ENCODE measurements at places on chromosomes 5 and 9.

- no peak for DNase-seq
These were observed 117.5 kb upstream of the OTULINL start for GRCh38 chr5:14464096-14464495.

GRCh38 chr9:138117101-138117750 is 239.6 kb downstream of the CACNA1B start:
- no peak for DNase-seq

DNA sequence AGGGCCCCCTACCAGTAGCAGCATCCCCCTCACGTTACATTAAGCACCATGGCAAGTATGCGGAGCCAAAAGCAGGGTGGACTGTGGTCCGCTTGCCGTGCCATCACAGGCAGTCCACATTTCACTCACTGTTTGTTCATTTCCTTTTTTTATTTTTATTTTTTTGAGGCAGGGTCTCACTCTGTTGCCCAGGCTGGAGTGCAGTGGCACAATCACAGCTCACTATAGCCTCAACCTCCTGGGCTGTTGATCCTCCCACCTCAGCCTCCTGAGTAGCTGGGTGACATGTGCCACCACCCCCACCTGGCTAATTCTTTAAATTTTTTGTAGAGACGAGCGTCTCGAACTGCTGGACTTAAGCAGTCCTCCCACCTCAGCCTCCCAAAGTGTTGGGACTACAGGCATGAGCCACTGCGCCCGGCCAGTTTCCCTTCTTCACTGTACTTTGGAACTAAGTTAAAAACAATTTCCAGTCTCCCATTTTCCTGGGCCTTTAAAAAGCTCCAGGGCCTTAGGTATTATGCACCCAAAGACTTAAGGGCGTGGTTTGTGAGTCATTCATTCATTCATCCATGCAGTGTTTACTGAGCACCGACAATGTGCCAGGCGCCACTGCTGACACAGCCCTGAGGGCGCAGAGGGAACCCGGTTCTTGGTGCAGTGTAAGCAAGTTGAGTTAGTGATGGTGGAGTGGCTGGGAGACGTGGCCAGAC is 19.9 kb downstream of the PRRX2 start:
- DNase-seq, result no peak

DNA sequence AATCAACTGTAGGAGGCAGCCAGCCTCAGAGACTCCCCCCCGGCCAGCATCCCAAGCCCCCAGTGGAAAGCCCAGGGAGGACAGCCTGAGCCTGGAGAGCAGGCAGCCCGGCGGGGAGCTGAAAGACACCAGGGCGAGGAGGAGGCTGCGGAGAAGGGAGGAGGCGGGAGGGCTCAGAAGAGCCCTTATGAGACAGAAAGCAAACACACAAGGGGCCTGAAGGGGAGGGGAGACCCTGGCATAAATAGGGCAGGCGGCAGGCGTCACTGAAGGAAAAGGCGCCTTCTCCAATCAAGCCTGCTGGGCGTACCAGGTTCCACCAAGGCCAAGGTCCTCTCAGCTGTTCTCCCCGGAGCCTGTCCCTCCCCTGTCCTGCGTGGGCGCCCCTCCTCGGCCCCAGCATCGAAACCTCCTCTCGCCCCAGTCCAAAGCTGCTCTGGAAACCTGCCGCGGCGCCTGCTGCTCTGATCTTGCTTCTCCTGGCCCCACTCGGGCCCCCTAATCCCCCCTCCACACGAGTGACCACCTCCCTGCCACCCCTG is 1.3 kb downstream of the SLC9A3 start:
- no peak for DNase-seq

GRCh38 chr5:5751498-5751897 is 329.0 kb downstream of the ICE1 start:
- DNase-seq, result no peak

DNA sequence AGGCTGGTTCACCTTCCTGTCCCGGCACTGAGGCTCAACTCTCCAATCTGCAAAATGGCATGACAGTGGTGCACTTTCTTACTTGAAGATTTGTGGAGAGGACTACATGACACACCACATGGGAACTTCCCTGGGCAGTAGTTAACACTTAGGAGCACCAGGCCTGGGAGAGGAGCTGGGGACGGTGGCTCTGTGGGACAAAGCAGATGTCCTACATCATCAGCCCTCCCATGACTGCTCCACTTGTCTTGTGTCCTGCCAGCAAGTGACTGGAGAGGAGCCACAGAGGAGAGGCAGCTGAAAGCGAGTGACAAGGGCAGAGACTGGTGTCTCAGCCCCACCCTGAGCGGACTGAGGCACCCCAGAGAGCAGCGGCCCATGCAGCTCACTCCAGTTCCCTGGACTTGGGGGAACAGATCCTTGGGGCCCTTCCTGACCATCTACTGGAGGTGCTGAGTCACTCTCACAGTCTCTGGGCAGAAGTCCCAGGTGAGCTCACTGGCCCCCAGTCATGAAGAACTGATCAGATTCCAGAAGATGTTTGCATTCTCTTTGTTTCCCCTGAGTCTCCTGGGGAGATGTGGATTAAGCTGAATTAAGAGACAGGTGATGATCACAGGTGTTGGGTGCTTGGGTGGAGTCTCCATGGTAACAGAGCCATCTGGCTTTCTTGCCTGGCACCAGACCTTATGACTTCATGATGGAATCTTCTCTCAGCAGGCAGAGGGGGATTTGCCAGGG is 13.2 kb upstream of the SLC25A48 start:
- no peak for DNase-seq

DNA sequence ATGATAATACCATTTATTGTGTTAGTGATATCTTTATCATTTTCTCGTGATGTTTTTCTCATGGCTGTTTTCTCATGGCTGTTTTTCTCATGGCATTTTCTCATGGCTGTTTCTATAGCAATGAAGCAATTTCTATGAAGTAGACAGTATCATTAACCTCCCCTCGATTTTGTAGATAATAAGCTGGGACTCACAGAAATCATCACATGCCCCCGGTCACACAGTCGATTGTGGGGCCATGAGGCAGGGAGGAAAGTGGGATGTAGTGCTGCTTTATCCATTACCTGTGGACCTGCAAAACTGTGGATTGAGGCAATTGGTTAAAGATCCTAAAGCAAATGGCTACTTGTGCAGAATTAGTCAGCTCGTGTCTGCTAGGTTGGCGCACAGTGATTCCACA is 47.3 kb downstream of the TGFBI start:
- DNase-seq, result no peak

GRCh38 chr5:65912311-65912710 is 14.1 kb upstream of the ERBIN start:
- no peak for DNase-seq

DNA sequence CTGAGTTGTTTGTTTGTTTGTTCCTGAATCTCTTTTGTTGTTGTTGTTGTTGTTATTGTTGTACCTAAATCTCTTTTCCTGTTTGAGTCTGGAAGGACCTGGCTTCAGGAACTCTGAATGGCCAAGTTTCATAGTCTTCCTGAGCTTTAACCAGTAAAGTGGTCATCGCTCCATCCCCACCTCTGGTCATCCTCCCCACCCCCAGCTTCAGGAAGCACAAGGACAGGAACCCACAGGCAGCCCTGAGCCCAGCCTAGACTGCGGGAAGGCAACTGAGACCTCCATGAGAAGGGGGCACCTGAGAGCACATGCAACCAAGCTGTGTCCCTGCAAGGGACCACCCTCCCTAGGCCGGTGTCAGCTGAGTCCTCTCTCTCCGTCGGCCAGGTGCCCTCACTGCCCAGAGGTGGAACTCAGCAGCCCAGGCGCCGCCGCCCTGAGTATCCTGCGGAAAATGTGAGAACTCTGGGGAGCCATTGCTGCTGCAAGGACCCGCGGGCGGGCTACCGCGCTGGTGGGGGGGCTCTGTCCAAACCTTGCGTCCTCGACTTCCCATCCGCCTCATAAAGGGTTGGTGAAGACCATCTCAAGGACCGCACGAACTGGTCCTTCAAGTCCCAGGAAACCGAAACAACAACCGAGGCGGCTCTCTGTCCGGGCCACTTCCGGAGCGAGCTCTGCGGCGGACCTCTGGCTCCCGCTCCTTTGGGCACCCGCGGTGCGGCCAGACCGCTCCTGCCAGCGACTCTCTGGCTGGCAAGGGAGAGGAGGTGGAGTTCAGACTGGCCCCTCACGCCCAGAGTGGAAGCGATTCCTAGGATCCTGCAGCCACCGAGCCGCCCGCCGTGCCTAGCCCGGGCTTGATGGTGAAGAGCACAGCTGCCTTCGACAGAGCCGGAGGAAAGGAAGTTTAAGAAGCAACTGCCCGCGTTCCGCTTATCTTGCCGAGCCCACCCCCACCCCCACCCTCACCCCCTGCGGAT is 4.2 kb downstream of the BARX1 start:
- DNase-seq, result no peak

- DNase-seq, result peak; percentile 49
These were observed 70.6 kb downstream of the IQGAP2 start for GRCh38 chr5:76473661-76474060.

DNA sequence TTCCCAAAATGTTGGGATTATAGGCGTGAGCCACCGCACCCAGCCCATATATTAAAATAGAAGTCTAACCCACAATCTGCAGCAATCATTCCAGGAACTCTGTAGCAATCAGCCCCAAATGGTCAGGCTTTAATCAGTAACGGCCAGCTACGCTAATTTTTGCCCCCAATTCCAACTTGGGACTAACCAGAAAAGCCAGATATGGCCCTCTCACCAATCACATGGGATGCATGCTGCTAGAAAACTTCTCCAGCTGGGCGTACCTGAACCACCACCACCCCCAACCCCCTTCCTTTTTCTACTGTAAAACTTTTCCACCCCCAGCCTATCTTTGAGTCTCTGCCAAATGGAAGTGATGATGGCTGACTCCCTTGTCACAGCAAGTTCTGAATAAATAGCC is 4.1 kb downstream of the SUSD1 start:
- DNase-seq, result no peak

DNA sequence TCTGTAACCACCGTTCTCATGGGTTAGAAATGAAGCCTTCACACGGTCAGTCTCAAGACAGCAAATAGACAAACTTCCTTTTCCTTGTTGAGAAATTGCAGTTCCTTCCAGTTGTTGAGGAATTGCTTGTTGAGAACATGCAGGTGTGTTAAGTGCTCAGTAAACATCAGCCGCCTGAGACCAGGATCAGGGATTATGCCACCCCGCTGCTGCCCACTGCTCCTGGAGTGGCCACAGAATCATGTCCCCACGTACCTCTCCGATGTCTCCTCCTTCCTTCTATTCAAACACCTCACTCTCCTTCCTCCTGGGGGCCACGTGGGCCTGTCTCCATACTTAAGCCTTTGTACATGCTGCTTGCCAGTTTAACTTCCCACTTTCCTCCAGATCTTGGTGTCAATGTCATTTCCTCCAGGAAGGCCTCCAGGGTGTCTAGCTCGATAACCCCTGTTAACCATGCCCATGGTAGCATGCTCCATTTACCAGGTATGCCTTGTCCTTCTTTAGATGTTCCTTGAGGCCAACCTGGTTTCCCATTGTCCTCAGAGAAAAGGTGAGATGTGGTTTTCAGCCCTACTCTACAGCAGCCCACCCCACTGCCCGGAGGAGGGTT is 33.8 kb upstream of the RPL26L1 start:
- DNase-seq, result no peak

DNA sequence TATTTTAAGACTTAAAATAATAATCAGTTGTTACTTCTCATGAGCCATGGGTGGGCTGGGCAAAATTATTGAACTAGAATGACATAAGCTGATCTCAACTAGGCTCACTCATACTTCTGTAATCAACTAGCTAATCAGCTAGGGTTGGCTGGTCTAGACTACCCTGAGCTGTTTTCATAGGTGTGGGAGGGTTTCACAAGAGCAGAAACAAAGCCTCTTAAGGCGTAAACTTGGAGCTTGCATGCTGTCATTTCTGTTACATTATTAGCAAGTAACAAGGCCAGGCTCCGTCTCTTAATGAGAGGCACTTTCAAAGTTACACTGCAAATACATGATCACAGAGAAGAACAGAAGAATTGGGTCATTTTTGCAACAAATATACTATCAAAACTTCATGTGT is 57.2 kb upstream of the GHR start:
- DNase-seq, result no peak

DNA sequence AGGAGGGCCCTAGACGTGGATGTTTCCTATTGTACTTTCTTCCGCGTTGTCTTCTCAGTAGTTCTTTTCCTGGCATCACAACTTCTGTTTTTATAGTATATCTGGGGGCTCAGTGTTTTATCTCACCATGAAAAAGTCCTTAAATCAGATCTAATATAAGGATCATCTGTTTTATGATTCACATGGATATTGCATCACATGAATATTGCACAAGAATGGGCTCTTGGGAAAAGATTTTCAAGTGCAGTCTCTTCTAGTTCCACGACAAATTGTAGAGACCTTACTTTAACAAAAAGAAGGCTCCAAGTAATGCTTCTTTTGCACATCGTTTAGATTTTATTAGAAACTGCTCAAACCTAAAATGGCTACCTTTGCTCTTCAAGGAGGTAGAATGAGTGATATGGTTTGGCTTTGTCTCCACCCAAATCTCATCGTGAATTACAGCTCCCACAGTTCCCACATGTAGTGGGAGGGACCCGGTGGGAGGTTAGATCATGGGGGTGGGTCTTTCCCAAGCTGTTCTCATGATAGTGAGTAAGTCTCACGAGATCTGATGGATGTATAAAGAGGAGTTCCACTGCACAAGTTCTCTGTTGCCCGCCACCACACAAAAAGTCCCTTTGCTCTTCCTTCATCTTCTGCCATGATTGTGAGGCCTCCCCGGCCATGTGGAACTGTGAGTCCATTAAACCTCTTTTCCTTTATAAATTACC is 53.7 kb upstream of the FAM120A start:
- no peak for DNase-seq

DNA sequence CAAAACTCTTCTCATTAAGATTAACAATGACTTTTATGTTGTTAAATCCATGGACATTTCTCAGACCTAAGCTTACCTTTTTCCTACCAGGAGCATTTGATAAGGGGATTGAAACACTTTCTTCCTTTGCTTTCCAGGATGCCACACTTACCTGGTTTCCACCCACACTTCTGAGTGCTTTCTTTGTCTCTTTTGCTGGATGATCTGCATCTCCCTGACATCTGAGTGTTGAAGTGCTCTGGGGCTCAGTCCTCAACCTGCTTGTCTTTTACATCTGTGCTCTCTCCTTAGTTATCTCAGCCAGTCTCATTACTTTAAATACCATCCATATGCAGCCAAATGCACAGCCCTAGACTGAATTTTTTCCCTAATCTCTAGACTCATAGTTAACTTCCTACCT is 22.9 kb upstream of the GRIA1 start:
- DNase-seq, result no peak

GRCh38 chr5:97009212-97009898 is 73.5 kb downstream of the LNPEP start:
- no peak for DNase-seq

GRCh38 chr5:43543434-43543833 is 13.4 kb downstream of the PAIP1 start:
- DNase-seq, result no peak

- DNase-seq, result no peak
These were observed 701.3 kb upstream of the ACO1 start for GRCh38 chr9:31683116-31683515.

DNA sequence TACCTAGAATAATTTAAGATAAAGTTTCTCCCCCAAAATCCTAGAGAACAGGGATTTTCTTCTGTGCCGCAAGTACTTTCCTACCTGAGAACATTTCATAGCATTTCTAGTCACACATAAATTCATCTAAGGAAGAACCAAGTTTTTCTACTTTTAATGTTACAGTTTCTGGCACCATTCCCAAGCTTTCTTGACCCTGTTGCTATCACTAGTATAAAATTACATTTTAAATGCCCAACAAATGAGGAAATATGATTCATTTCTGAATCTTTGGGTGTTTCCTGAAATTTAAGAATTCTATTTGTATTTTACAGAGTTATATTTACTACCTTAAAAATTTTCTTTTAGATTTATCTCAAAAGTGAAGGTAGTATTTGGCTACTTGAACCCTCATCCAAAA is 137.8 kb downstream of the LPAR1 start:
- DNase-seq, result no peak

Measured in activated CD4-positive, alpha-beta T cell treated with anti-CD3 and anti-CD28 coated beads for 1 hour (primary cell).